ENCODE measurements at places on chromosomes 11 and 22. TPM values are rescaled to one million over a fixed set of nuclear protein-coding genes. Genes with fewer than 3 reads are reported as not detected.

DNA sequence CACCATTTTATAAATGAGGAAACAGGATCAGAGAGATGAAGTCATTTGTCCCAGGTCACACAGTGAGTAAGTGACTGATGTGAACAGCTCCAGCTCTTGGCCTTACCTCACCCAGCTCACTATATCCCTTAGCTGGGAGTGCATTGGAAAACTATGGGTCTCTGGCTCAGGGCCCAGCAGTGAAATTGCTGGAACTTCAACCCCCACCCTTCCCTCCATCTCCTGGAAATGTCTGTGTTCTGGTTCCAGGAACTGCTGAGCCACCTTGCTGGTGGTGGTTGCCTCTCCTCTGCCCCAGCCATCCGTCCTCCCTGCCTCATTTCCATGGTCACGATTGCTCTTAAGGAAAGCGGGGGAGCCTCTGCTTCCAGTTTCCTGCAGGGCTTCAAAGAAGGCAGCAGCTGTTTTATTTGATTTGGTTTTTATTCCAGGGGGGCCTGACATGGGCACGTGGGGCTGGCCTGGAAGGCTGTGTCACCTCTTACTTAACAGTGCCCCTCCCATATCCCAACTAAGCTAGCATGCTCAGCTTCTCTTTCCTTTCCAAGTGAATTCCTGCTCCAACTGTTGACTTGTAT lies 46.2 kb upstream of the CSTF3 start:
- peak; percentile 52 for DNase-seq

- DNase-seq: no peak
Measured at GRCh38 chr11:84413549-84413948, 1127.4 kb upstream of the CCDC90B start.

- no peak for DNase-seq
Measured at GRCh38 chr22:40463683-40464082, 93.3 kb downstream of the SGSM3 start.

- DNase-seq: no peak
Measured at GRCh38 chr11:7485186-7486097, at the start of gene OLFML1. Gene OLFML1, plus strand, starts transcription at chr11:7485506. Its CDS starts 370 bp downstream, at chr11:7485876.

DNA sequence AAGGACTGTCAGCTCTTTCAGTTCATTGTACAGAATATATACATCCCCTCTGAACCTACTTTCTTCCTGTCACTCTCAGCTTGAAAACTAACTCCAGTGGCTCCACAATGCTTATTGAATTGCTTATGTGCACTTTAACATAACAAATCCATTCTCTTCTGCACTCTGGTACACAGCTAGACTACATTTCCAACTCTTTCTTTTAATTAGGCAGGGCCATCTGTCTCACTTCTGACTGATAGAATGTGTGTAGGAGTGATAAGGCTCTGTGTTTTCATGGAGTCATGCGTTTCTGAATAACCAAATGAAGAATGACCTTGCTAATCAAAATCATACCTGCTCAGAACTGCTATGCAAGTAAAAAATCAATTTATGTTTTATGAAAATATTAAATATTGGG lies 278.5 kb upstream of the CCDC179 start:
- DNase-seq: no peak

DNA sequence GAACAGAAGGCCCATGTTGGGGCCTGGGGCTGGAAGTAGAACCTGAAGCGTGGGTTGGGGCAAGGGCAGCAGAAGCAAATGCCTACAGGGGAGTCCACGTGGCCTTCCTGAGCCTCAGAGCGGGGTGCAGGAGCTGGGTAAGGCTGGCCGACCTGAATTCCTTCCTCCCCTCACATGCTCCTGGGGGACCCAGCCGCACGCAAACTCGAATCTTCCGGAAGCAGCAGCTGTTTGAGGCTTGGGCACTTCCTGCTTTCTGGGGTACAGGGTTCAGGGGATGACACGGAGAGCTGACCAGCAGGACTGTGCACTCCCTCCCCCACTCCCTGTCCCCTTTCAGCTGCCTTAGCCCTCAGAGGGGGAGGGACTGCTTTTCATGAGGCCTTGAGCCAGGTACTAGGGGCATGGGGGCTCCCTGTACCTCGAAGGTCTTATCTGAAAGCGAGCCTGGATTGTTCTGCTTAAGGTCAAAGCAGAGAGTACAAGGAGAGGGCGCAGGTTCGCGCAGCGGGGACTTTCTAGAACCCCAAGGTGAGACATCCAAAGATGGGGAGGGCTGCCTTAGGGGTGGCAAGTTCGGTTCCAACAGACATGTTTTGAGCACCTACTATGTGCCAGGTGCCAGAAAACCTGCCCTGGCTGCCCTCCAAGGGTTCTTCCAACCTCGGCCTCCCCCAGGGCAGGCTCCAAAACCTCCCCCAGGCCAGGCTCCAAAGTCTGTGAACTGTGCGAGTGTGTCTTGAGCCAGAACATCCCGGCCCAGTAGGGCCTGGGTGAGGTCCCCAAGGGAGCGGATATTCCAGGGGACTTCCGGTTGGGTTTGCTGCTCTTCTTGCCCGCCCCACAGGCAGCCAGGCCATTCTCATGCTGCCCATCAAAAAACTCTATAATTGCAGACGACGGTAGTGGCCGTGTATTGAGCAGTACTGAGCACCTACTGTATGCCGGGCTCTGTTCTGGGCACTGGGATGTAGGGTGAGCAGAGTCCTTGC lies 1.7 kb downstream of the NCF4 start:
- no peak for DNase-seq

DLG2 gene
- 0.85 TPM for total RNA-seq
